ENCODE measurements at places on chromosomes 12 and 14.

DNA sequence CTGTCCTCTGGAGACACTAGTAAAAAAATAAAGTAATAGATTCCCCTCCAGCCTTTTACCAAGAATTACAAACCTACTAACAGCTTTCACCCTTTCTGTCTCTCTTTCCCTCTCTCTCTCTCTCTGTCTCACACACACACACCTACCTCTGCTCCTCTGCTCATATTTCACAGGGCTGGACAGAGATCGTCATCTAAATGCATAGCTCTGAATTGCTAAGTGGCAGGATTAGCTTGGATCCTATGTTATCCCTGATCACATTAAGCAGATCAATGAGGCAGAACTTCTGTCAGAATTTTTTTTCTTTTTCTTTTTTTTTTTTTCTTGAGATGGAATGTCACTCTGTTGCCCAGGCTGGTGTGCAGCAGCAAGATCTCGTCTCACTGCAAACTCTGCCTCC lies 22.9 kb downstream of the VCPKMT start:
- DNase-seq, result no peak

DNA sequence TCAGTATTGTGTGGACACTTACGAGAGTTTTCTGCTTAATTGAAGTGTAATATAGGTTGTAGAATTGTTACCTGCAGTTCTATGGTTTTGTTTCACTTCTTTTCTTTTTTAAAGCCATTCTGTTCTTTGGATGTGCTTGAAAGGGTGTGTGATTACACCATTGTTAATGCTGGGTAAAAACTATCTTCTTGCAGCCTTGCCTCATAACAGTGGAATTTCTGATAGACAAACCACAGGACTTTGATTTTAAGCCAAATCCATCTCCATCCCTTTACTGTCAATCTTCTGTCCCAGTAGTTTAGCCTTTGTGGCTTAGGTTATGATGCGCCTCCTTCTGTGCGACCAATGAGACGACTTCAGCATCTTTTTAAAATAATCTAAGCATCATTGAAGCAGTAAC lies 182.3 kb downstream of the PELI2 start:
- no peak for DNase-seq

- no peak for DNase-seq
These were observed 8.9 kb upstream of the ATP5MC2 start for GRCh38 chr12:53684654-53685220.

GRCh38 chr12:91273560-91273959 lies 90.9 kb upstream of the DCN start:
- DNase-seq, result no peak

GRCh38 chr14:60933920-60934655 lies 46.8 kb downstream of the TRMT5 start:
- DNase-seq, result peak; percentile 69

- DNase-seq, result no peak
These were observed 137.3 kb upstream of the RTL1 start for GRCh38 chr14:101040538-101041442.

DNA sequence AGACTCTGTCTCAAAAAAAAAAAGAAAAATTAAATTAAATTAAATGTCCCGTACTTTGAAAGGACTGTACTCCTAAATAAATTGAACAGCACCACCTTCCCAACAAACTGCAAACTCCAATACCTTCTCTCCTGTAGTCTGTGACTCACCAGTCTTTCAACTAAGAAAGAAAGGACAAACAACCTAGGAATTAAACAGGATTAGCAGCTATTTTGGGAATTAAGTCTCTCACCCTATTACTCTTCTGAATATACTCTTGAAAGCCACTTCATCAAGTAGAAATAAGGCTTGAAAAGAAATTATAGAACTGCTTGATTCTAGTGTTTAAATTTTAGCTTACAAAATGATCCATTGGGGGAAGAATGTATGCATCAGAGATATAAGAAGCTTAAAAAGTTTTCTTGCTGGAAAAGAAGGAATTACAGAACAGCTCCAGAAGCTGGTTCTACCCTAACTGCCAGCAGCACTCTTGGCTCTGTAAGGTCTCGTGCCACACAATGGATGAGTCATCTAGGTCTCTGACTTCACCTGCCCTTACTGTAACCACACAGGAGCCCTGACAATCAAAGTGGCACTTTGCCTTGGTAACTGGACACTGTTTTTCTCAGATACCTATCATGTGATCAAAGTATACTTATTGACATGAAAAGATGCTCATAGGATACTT lies 57.0 kb upstream of the CERS5 start:
- DNase-seq, result no peak

GRCh38 chr14:93132472-93133065 lies 16.8 kb upstream of the ITPK1 start:
- DNase-seq, result peak; percentile 76

- no peak for DNase-seq
These were observed at the start of gene SLCO1C1 for GRCh38 chr12:20695232-20695631. Gene SLCO1C1 (plus strand): TSS chr12:20695332. CDS start chr12:20699577, 4,245 bp downstream.

GRCh38 chr12:82319276-82319675 lies 38.9 kb downstream of the CCDC59 start:
- DNase-seq, result no peak

DNA sequence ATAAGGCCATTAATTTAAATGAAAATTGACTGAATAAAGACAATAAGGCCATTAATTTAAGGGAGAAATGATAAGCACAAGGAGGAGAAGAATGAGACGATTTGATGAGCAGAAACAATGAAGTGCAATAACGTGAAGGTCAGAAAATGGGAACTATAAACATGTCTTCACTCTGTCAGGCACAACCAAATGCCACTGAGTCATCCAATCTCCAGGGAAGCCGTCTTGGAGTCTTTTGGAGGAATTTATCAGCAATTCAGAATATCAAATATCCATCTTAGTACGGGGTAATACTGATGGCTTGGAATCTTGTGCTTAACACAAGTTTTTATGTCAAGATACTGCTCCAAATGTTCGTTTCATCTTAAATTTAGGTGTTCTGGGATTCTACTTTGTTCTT lies 159.9 kb downstream of the CAPZA3 start:
- no peak for DNase-seq

DNA sequence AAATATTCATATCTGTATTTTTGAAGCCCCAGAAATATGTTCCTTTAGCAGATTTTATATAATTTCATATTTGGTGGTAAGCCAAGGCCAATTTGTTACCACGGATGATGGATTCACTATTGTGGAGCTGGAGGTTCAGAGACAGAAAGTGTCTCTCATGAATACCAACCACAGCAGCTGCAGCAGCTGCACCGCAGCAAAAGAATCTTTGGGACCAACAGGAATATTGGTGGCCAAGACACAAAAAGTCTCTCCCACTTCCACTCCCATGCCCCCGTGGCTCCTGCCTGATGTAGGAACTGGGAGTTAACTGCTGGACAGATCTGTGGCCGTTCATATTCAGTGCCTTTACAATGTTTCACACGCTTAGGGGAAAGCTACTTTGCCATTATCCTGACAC lies 155.3 kb downstream of the ADAMTS20 start:
- no peak for DNase-seq

DNA sequence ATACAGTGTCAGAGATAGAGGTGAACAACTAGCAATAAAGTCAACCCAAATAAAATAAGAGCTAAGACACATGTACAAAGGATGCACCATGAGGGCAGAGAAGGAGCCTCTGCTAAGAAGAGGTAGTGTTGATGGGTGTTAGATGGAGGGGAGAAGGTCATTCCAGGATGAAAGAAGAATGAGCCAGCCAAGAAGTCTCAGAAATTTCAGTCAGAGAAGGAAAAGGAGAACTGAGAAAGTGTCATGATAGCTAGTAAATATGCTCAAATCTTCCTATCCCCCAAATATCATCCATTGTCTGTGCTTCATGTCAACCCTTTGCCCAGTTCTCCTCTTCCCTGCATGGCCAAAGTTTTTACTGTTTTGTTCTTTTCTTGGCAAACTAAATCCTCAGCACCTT lies 225.2 kb upstream of the BTG1 start:
- no peak for DNase-seq

DNA sequence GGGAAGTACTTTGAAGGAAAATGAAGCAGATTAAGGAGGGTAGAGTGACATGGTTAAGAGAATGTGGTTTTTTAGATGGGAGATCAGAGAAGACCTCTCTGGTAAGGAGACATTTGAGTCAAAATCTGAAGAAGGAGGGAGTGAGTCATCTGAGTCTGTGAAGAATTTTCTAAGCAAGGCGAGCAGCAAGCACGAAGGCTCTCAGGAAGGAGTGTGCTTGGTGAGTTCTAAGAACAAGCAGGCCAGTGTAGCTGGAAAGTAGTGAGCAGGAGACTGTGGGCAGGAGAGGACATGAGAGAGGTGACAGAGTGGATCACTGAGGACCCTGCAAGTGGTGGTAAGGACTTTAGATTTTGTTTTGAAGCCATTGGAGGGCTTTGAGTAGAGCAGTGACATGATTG lies 76.3 kb upstream of the FUT8 start:
- DNase-seq, result peak; percentile 50

- DNase-seq, result no peak
These were observed 393.4 kb upstream of the TMPO start for GRCh38 chr12:98121963-98122362.

- DNase-seq, result no peak
These were observed 121.7 kb downstream of the SLC38A1 start for GRCh38 chr12:46147144-46147543.

- peak; percentile 31 for DNase-seq
These were observed 108.3 kb downstream of the CRADD start for GRCh38 chr12:93785249-93786010.

GRCh38 chr14:75066691-75067090 lies 2.8 kb upstream of the ZC2HC1C start:
- DNase-seq, result no peak

DNA sequence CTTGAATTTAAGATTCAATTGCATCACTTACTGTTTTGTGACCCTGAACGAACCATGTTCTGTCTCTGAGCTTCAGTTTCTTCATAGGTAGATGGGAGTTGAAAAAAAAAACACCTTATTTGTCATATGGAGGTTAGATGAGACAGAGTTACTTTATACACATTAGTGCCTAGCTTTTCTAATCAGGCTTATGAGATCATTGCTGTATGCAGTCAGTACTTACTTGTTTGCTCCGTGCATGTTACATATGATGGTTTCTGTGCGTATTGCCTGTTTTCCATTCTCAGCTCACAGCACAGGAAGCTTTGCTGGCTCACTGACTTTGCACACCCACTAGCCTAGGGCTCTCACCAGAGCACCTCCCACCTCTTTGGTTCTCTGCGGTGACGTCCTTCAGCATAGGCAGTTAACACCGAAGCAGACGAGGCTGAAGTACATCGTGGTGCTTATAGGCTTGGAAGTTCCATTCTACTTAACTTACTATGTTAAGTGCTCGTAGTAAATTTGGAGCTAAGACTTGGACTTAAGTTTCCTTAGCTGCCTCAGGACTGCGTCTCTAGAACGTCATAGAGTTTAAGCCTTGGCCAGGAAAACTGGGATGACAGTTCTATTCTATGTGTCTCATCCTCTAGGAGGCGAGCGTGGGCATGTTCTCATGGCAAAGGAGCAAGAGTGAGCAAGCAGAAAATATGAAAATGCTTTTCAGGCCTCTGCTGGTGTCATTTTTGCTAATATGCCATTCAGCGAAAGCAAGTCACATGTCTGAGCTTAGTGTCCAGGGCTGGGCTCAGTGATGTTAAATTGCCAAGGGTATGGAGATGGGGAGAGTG lies 57.3 kb downstream of the NRXN3 start:
- no peak for DNase-seq

DNA sequence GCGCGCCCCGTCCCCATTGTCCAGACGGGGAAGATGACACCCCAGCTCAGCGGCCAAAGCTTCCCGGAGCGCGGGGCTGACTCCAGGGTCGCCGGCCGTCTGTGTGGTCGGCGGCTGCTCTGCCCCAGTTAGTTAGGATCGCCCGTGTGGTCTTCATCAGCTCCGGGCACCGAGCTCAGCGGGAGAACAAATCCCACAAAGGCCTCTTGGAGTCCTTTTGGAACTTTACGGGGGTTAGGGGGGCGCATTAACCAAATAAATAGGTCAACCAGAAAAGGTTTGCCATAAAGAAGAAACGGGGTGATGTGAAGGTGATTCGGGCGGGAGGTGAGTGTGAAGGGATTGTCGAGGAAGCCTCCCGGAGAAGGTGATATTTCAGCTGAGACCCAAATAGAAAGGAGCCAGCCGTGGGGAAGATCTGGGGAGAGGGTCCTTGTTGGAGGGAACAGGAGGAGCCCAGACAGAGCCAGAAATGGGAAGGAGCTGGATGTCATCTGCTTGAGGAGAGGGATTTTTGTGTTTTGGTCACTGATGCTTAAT lies 697 bp downstream of the ATP6V0A2 start:
- DNase-seq, result no peak

DNA sequence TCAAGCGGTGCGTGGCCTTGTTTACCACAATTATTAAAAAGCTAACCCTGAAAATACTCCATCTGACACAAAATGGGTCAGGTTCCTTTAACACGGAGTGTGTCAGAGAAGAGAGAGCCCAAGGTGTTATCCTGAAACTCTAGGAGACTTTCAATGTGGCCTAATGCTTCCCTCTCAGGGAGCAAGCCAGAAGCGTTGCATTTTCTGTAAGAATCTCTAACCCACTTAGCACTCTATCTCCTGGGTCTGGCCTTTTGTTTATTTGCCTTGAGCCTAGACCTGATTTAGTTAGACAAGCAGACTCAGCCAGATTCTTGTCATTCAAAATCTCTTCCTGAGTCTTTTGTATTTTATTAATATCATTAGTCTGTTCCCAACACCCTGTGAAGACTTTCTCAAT lies 184.0 kb upstream of the SYT1 start:
- DNase-seq, result no peak

DNA sequence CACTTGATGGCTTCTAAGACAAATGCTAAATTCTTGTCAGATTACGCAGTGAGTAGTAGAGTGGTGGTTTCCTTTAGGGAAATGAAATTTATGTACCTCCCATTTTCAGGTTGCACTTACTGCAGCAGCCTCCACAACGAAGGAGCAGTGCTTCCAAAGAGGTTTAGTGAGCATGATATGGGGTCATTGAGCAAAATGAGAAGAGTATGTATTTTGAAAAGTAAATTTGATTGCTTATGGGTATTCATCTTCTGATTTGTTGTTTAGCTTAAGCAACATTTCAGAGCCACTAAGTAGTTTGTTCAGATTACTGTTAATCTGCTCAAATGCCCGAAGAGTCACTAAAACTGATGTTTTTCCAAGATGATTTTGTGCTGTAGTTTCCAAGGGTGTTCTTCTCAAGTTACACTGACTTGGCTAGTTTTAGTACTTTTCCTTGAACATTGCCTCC lies 493.6 kb downstream of the PCNX1 start:
- peak; percentile 45 for DNase-seq

DNA sequence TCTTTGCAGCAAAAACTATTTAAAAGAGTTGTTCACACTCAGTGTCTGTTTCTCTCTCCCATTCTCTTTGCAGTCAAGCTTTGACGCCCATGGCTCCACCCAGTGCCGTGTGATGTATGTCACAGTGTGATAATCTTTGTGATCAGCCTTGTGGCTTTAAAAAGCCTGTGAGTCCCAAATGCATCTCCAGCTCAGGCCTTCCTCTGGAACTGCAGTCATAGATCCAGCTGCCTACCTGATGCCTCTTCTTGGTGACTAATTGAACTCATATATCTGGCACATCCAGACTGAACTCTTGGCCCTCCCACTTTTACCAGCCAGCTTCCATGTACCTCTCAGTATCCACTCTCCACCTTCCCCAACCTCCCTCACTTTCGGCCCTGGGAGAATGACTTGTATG lies 182.8 kb upstream of the ARHGAP5 start:
- peak; percentile 82 for DNase-seq

All from hematopoietic multipotent progenitor cell treated with erythropoietin and hydrocortisone succinate and interleukin-3 and kit ligand, for 4 days (in vitro differentiated cells).